ENCODE measurements at places on chromosomes 7 and 10.

GRCh38 chr7:33804140-33804660 lies 101.1 kb upstream of the BMPER start:
- DNase-seq, result no peak

DNA sequence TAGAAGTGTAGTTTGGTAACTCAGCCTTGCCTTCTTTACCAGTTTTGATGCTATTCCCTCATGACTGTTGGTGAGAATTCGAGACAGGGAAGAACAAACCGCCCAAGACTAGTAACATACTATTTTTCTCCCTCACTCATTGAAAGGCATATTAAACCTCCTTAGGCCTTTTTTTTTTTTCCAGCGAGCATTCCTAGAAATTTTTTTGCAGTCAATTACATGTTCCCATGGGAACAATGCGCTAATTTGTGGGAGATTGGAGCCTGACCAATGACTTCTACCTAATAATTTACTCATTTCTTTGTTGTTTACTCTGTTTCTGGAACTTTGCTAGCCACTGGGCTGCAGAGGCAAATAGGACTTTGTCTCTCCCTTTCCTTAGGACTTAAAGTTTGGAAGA lies 6.0 kb downstream of the VPS50 start:
- no peak for DNase-seq

GRCh38 chr10:69089638-69090599 lies 2.0 kb downstream of the SRGN start:
- DNase-seq, result no peak

GRCh38 chr10:1049425-1049958 lies 573 bp upstream of the IDI1 start:
- no peak for DNase-seq

DNA sequence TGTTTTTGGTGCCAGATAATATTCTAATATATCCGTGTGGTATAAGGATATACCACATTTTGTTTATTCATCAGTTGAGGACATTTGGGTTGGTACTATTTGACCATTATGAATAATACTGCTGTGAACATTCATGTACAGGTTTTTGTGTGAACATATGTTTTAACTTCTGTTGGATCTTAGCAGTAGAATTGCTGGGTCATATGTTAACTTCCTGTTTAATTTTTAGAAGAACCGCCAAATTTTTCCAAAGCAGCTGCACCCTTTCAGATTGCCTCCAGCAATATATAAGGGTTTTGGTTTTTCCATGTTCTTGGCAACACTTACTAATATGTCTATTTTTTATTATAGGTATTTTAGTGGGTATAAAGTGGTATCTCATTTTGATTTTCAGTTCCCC lies 22.8 kb downstream of the VPS26A start:
- DNase-seq, result no peak

DNA sequence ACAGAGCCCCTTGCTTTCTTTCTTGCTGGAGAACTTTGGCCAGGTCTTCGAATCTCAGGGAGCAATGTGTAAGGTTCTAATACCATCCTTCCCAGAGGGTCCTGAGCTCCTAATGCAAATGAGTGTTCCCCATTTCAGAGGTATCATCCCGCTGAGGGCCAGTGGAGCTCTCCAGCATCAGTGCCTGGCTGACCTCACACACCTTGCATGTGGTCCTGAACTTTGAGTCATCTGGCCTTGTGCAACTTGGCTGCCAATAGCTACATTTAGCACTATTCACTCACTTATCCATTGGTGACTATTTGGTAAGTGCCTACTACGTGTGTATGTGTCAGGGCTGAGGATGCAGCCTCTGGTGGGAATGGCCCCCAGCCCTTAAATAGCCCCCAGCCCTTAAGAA lies 48.4 kb upstream of the HABP2 start:
- DNase-seq, result no peak

DNA sequence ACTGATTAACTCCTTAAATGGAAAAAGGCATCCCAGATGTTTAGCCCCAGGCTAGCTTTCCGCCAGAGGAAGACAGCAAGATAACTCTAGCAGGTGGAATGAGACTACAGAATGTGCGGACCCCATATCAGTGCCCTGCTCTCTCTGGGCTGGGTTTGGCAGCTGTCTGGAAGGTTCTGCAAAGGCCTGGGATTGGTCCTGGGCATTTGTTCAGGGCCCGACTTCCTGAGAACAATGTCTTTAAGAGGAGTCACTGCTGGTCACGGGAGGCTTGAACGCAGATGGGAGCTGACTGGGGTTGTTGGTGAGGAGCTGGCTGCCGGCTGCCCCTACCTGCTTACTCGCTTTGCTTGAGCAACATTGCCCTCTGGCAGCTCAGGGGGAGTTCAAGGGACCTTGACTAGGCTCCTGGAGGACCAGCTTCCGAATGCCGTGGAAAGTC lies 130.6 kb upstream of the BTBD16 start:
- no peak for DNase-seq

DNA sequence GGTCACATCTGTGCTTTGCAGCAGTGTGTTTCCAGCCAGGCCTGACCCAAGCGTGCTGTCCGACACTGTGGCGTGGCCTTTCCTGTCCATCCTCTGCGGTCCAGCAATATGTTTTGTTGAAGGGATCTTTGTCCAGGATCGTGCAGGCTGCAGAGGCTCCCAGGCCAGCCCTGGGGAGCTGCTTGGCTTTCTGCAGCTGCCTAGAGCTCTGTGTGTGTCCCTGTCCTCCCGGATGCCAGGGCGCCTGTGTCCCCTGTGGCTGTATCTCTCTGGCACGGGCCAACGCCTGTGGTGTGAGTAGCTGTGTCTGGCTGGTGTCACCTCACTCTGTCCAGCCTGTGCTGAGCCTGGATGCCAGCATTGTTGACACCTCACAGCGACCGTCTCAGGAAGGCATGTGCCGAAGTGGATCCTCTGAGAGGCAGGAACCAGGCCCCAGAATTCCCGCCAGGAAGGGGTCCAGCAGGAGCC lies 94.5 kb downstream of the INPP5A start:
- no peak for DNase-seq

- no peak for DNase-seq
Measured at GRCh38 chr7:151599401-151600227, 79.9 kb upstream of the RHEB start.

DNA sequence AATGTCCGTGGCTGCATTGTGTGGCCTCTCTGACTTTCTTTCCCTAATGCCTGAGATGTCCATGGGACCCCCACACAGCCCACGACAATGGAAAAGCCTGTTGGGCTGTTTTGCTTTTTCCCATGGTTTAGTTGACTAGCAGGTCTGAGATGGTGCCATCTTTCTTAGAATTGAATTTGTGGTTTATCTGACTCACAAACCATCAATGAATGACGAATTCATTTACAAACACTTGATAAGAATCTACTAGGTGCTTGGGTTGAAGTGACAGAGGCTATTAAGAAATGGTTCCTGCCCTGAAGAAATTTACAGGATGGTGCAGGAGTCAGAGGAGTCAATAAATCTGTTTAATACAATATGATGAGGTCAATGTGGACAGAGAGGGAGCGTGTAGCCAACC lies 75.4 kb downstream of the OTUD1 start:
- DNase-seq, result no peak

DNA sequence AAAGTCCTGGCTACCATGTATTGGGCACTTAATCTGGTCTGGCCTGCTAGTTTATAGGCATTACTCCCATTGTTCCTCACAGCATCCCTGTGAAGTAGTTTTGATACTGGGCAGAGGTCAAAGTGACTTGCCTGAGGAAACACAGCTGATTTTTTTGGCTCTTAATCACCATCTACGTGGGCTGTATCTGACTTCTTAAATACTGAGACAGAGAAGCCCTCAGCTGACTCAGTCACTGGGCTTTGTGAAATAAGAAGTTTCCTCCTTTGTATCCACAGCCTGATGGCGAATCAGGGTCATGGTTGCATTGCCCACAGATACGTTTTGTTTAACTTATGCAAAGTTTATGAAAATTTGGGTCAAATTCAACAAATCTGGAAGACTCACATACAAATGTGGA lies 13.2 kb downstream of the TACR2 start:
- DNase-seq, result no peak

Data from GM12892 (cell line).